ENCODE measurements at places on chromosomes 5 and 9. TPM values are rescaled to one million over a fixed set of nuclear protein-coding genes. Genes with fewer than 3 reads are reported as not detected.

GRCh38 chr5:151064916-151065499 is 15.8 kb downstream of the TNIP1 start:
- no peak for DNase-seq

GRCh38 chr5:149618581-149619248 is 37.4 kb downstream of the ARHGEF37 start:
- DNase-seq = no peak

Gene FBP1
- polyA plus RNA-seq = 19.9 TPM

Gene ZNF618
- polyA plus RNA-seq = 29.0 TPM

Data from right lung (tissue), 10 donors.